ENCODE measurements at places on chromosomes 11 and 22. TPM values are rescaled to one million over a fixed set of nuclear protein-coding genes. Genes with fewer than 3 reads are reported as not detected.

DNA sequence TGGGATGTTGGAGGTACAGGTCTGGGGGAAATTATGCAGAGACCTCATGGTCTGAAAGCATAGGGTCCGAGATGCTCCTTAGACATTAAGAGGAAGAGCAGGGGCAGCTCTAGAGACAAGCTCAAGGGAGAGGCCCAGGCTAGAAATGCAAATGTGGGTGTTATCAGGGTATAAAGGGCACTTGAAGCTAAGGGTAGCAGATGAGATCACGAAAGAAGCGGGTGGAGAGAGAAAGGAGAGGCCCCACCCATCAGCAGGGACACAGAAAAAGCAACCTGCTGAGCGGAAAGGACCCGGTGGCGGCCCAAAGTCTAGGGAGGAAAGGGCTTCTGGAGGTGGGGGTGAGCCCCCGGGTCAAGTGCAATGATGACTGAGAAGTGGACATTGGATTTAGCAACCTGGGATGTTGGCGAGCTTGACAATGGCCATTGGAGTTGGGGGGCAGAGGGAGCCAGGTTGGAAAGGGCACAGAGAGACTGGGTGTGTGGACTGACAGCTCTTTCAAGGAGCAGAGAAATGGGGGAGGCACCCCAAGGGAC is 8.9 kb downstream of the TMPRSS6 start:
- no peak overlapping the region for H3K4me3 ChIP-seq
- H3K36me3 ChIP-seq: no peaks in the 10 kb centered on the region

ISX gene
- not detected for total RNA-seq

DNA sequence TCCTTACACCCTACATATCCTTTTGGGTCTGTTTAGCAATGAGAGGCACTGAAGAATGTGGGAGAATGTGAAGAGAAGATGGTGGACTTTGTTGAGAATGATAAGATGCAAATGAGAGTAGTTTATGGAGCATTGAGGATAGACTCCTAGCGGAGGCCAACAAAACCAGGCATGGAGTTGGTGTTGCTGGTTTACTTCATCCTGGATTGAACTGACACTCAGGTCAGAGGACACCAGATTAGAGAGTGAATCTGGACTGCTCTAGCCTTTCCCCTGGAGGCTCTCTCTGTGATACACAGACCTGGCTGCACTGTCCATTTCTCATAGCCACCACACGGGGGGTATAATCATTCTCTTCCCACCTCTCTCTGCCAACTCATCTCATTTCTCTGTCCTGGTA is 98.7 kb downstream of the MICAL2 start:
- no peaks in the 10 kb centered on the region for H3K4me1 ChIP-seq
- H3K27ac ChIP-seq: no peak overlapping the region
- H3K36me3 ChIP-seq: no peaks in the 10 kb centered on the region
- no peak for DNase-seq

DNA sequence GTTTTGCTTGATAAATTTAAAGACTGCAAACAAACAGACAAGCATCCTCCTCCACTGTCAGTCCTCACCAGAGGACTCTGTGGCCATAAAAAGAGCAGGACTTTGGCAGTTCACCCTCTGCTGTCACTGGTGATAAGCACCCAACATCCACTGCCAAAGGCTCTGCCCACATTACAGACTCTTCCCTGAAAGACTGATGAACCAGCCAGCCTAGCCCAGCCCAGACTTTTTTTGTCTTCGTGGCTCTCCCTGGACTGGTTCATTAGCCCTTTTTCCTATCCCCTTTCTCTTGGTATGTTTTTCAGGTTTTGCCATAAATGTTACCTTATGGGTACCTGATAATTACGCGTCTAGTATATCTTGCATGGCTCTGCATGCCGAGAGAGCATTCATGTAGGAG is 15.1 kb downstream of the ST14 start:
- no peak for DNase-seq
- peaks cover 9% of the 10 kb centered on the region for H3K4me1 ChIP-seq
- H3K36me3 ChIP-seq: no peaks in the 10 kb centered on the region
- H3K27ac ChIP-seq: no peak overlapping the region
- H3K4me3 ChIP-seq: no peak overlapping the region

DNA sequence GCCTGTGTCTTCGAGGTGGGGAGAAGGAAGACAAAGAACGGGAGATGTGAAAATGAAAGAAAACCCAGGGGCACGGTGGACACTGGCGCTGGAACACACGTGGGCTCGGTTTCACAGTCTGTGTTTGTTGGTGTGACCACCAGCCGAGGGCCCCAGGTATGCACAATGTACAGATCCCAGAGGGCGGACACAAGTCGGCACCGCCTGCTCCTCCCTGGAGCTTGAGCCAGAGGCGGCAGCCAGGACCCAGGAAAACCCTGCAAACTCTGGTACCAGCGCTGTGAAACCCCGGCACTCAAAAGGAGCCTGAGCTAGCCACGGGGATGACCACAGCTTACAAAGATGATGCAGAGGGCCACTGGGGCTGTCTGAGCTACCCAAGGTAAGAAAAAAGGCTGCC is 105.0 kb downstream of the SHANK2 start:
- no peaks in the 10 kb centered on the region for H3K4me1 ChIP-seq
- no peaks in the 10 kb centered on the region for H3K36me3 ChIP-seq
- no peak for DNase-seq
- H3K4me3 ChIP-seq: no peak overlapping the region
- H3K27ac ChIP-seq: no peak overlapping the region

GRCh38 chr22:49352361-49353169 is 475.1 kb downstream of the BRD1 start:
- no peak for DNase-seq
- H3K27ac ChIP-seq: no peak overlapping the region
- H3K27me3 ChIP-seq: no peaks in the 10 kb centered on the region
- no peak overlapping the region for H3K4me3 ChIP-seq
- no peaks in the 10 kb centered on the region for H3K36me3 ChIP-seq

DNA sequence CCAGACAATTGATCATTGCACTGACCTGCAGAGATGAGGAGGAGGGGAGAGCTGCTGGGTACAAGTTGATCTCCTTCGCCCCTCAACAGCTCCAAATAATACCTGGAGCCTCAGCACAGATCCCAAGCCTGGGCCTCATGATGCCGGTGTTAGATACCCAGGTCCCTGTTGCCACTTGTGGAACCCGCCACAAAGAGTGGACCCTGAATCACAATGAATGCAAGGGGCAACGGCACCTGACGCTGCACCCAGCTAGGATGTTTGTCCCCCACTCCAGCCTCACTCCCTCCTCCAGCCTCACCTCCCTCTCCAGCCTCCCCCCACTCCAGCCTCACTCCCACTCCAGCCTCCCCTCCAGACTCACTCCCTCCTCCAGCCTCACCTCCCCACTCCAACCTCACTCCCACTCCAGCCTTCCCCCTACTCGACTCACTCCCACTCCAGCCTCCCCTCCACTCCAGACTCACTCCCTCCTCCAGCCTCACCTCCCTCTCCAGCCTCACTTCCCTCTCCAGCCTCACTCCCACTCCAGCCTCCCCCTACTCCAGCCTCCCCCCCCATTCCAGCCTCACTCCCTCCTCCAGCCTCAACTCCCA is 879.0 kb downstream of the BRD1 start:
- DNase-seq: no peak
- H3K36me3 ChIP-seq: no peaks in the 10 kb centered on the region
- H3K27me3 ChIP-seq: peaks cover 3% of the 10 kb centered on the region
- no peak overlapping the region for H3K27ac ChIP-seq

Data from gastrocnemius medialis (tissue), 4 donors.